ENCODE measurements at places on chromosomes 4 and X. TPM values are rescaled to one million over a fixed set of nuclear protein-coding genes. Genes with fewer than 3 reads are reported as not detected.

DNA sequence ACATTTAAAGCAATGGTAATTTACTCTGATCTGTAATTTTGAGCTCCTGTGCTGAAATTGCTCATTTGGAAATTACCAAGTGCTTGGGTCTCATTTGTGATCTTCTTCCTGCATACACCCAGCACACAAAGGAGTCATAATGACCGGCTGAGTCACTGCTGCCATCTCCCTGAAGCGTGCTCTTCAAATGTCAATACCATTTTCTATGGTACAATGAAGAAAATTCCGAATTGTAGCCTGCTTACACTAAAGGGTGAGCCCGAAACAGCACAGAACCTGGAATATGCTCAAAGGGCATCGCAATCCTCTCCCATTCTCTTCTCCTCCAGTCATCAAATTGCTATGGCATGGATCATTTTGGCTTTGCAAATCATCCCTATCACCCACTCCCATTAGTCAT lies 140.5 kb downstream of the GRIA3 start:
- DNase-seq = no peak

DNA sequence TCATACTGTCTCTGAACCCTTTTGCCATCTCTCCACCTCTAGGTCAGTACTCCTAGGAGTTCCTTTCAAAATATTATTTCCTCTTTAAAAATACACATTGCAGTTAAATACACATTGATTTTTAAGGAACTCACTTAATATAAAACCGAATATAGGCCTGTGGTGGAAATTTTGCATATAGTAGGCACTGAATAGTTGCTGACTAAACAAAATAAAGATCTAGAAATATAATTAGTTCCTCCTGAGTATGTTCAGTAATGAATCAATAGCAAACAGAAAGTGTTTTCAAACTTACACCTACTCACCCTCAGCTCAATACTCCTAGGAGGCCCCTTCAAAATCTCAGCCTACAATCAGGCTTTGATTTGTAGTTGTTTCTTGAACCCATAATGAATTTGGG lies 61.5 kb downstream of the IGSF1 start:
- no peak for DNase-seq

Gene HADH
- total RNA-seq = 26.2 TPM

GRCh38 chr4:94803181-94803580 lies 45.4 kb downstream of the BMPR1B start:
- DNase-seq = no peak

- DNase-seq = no peak
Measured at GRCh38 chr4:126541820-126542219, 1090.9 kb upstream of the INTU start.

Gene CDKN2AIP
- 13.4 TPM for total RNA-seq

Gene P2RY10
- total RNA-seq = not detected

DNA sequence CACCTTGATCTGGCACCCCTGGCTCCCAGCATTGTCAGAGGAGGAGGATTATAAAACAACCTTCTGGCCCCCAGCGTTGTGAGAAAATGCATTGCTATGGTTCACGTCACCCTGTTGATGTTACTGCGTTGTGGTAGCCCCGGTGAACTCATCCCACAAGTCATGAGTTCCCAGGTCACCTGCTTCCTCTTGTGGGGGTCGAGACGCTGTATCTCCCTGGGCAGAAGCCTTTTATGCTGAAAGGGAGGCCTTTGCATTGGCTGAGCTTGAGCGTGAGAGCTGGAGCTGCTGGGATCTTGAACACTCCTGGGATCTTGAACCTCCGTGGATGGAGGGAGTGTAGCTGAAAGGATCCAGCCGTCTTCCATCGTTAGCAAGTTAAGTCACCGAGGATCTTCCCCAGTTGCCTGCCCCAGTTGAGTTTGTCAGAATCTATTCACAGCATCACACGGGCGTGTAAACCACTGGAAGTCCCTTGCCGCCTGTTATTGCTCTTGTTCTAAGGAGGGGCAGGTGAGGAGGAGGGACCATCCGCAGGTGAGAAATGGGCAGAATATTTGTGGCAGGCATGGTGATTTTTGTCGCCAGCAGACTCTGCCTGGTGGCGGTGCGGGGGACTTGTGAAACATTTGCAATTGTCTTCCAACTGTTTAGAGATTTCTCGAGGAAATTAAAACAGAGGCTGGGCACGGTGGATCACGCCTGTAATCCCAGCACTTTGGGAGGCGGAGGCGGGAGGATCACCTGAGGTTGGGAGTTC lies 299.9 kb downstream of the ASMT start:
- no peak for DNase-seq

GRCh38 chr4:185587427-185588161 lies 52.3 kb upstream of the PDLIM3 start:
- DNase-seq = no peak
